ENCODE measurements at places on chromosomes 3 and 15.
A peak's percentile ranks its signal among the peaks of the same experiment; 100 is the strongest.

DNA sequence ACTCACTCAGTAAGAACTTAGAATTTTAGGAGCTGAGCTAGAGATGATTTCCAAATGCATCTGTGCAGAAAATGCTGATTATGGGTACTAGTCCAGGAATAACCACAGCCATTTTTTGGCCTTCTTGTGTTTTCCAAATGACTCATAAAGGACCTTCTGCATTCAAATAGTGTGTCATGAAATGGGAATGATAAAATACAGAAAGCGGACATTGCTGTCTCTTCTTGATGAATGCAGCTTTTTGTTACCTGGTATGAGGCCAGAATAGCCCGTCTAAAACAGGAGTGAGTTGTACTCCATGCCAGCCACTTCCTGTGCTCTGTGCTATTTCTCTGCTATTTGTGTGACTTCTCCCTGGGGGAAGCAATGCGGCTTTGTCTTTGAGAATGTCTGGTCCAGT lies 20.5 kb upstream of the FRMD5 start:
- no peak for DNase-seq

DNA sequence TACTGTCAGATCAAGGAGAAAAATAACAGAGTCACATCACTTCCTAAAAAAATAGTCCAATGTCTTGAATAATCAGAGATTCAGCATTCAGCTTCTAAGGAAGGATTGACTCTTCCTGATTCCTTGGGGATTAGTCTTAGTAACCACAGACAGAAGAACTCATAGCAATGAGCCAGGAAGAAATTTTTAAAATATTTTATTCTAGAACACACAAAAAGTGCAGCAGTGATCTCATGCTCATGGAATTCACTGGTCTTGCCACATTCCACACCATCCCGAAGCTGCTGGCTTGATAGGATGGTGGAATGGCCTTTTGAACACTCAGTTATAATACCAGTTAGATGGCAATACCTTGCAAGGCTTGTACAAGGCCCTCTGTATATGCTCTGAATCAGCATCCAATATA lies 43.0 kb upstream of the ABI3BP start:
- no peak for DNase-seq

- DNase-seq: no peak
Observed at GRCh38 chr3:181956122-181956521, 244.4 kb downstream of the SOX2 start.

DNA sequence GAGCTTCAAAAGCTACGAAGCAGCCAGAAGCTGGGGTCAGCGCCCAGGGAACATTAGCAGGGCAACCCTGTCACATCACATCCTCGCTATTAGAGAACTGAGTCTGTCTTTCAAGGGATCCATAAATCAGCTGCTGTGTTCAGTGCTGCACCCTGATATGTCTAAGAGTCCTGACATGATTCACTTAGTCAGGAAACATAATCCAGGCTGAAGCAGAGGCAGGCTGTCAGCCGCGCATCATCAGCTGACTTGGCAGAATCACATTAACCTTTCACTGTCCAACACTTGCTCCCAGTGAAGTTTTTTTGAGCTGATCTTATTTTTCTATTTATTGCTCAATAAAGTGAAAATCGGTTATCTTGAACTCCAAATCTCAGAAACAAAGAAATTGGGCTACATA lies 23.5 kb downstream of the MYH15 start:
- no peak for DNase-seq

DNA sequence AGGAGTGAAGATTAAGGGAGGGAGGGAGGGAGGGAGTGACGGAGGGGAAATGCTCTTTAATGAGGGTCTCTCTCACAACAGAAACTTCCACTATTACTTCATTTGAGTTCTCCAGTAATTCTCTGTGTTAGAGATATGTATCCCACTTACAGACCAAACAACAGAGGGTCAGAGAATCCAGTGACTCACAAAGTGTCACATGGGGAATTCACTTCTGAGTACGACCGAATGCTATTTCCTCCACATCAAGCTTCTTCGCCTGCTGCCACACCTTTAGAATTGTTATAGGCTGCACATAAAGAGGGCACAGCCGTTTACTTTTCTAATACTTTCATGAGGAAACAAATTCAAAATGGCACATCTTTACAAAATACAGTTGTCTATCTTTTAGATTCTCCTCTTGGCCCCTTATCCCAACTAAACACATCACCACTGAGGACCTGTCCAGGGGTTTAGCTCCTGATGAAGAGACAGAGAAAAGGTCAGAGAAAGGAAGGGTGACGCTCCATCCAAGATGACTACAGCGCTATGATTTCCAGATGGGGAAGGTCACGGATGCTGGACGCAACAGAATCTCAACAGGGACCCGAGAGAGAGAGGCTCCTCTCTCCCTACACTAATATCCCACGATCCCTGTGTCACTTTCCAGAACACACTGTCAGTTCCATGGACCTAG lies 119.0 kb downstream of the XXYLT1 start:
- no peak for DNase-seq

GRCh38 chr3:177203689-177204395 lies 6.6 kb upstream of the TBL1XR1 start:
- no peak for DNase-seq

DNA sequence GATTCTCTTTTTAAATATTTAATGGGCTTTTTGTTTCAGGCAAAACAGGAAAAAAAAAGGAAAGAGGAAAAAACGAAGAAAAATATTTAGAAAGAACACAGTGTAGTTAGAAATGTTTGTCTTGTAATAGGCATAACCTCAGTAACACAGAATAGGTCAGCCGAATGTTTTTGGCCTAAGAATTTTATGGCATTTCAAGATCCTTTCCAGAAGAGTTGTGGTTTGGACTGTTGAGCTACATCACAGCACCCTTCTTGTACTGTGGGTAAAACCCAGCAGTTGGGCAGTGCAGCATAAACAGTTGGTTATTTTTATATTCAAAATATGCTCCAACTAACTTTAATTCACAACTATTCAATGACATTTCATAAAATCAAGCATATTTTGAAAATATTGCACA lies 474.4 kb upstream of the AGTR1 start:
- no peak for DNase-seq

DNA sequence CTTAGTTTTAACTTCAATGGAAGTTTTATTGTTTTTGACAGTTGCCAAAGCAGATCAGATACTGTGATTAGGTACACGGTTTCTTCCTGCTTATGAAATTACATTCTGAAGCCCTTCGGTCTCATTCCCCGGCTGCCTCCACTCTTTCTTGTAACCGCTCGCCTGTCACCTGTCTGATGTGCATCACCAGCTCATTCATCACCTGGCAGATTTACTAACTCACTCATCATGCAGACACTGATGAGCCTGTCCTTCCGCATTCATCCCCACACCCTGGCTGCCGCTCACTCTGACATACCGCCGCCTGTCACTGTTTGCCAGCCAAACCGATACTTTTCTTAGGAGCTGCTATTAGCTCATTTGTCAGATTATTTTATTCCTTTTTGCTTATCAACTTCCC lies 82.8 kb upstream of the NSMCE3 start:
- no peak for DNase-seq

DNA sequence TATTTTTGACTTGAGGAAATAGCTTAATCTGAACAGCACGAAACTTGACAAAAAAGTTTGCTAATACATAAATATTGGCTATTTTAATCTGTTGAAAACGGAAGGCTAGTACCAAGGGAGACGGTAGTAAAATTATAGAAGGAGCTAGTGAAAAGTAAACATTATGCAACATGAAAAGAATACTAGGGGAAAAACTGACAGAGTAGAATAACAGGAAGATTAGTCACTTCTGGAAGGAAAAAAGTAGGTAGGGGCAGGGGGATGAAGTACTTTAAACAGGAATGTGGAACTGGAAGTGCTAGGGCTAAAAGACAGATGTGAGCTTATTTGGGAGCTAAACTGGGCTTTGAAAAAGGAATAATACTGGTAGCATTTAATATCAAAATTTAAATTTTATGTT lies 60.1 kb downstream of the MBNL1 start:
- DNase-seq: no peak

GRCh38 chr3:50269977-50270413 lies 1.0 kb downstream of the SEMA3B start:
- no peak for DNase-seq

DNA sequence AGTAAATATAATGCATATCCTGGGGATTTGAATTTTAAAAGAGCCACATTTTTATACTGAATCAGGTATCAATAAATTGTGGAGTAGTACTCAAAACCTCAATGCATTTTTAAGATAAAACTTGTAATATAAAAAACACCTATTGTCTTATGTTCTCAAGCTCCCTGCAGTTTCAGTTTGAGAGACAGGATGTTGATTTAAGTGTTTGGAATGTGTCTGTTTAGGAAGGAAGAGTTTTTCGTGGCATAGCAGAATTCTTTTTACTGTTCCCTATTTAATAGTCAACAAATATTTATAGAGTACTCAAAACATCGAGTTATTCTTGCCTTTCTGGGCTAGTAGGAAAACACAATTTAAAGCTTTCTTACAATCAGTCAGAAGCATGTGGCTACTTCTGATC lies 146.1 kb upstream of the BCHE start:
- DNase-seq: no peak

GRCh38 chr15:89917442-89918101 lies 4.8 kb upstream of the ARPIN start:
- DNase-seq: no peak

DNA sequence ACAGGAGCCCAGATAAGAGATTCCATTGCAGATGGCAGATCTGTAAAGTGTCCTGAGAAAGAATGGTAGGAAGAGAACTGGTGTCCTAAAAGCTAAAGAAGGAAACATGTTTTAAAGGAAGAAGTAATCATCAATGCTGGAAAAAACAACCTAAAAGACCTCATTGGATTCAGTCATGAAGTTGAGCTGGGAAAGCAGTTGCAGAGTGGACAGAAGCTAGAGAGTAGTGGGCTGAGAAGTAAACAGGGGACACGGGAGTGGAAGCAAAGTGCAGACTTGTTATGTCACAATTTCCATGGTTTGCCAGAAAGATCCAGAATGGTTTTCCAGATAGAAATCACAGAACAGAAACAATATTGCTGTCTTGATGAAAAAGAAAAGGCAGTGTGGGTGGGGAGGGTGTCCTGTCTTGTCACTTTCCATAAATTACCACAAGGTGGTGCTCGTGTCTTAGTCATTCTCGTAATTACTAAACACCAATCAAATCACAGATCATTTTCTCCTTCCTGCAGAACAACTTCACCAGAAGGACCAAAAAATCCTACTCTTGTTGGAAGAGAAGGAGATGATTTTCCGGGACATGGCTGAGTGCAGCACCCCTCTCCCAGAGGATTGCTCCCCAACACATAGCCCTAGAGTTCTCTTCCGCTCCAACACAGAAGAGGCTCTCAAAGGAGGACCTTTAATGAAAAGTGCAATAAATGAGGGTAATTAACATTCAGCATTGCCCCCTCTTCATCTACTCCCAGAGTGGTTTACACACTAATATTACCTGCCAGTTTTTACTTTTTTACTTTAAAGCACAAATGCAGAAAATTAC lies 64.5 kb downstream of the KLHL25 start:
- DNase-seq: no peak

- DNase-seq: no peak
Observed at GRCh38 chr3:56624725-56625124, 58.3 kb downstream of the TASOR start.

- DNase-seq: no peak
Observed at GRCh38 chr3:141863491-141863890, 13.0 kb upstream of the ATP1B3 start.

GRCh38 chr3:66483006-66483405 lies 17.8 kb downstream of the LRIG1 start:
- DNase-seq: no peak

GRCh38 chr3:156676768-156677479 lies 2.5 kb downstream of the TIPARP start:
- DNase-seq: no peak

- DNase-seq: no peak
Observed at GRCh38 chr15:67998599-67999133, 55.4 kb upstream of the PIAS1 start.

DNA sequence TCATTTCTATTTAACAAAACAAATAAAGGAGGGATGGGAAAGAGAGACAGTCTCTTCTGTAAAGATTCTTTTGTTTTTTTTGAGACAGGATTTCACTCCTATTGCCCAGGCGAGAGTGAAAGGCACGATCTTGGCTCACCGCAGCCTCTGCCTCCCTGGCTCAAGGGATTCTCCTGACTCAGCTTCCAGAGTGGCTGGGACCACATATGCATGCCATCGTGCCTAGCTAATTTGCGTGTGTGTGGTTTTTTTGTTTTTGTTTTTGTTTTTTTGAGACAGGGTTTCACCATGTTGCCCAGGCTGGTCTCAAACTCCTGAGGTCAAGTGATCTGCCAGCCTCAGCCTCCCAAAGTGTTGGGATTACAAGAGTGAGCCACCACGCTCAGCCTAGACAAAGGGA lies 23.3 kb downstream of the STAG1 start:
- DNase-seq: no peak

- no peak for DNase-seq
Observed at GRCh38 chr15:71015342-71015741, 99.9 kb upstream of the THSD4 start.

- DNase-seq: no peak
Observed at GRCh38 chr15:94145046-94145445, 86.3 kb upstream of the MCTP2 start.

- DNase-seq: no peak
Observed at GRCh38 chr15:74414603-74415338, 19.0 kb downstream of the SEMA7A start.

DNA sequence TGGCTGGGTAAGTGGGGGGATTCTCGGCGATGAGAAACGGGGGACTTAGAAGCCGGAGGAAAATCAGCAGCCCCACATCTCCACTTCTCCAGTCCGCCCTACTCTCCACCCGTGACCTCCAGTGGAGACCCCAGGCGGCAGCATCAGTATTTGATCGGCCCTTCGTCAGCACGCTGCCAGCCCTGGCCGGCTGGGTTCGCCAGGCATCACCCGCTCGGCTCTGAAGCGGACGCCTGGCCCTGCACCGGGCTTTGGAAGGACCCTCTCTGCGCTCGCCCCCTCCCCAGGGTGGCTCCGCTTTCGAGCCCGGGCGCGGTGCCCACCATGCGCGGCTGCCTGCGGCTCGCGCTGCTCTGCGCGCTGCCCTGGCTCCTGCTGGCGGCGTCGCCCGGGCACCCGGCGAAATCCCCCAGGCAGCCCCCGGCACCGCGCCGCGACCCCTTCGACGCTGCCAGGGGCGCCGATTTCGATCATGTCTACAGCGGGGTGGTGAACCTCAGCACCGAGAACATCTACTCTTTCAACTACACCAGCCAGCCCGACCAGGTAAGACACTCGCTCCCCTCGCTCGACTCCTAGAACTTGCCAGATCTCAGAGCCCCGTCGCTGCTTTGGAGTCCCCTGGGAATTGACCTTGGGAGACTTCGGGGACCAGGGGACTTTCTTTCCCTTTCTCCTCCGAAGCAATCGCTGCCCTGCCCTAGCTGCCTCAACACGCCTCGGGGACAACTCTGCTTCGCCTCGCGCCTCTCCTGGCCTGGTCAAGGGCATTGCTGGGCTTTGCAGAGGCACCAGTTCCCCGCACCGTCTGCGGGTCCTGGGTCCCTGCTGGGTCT lies 561 bp downstream of the SIDT1 start:
- DNase-seq: peak; percentile 20

DNA sequence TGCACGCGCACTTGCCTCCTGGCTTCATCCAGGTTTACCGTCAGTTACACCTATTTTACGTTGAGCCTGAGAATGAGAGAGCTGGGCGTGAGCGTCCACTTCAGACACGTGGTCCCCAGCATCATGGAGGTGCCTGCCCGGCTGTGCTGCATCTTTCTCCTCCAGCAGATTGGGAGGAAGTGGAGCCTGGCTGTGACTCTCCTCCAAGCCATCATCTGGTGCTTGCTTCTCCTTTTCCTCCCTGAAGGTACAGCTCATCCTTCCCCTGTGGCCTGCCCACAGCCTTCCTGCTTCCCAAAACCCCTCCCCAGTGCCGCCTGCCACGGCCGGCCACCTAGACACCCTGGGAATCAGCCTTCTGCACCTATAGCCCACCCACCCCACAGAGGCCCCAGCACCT lies 31.6 kb downstream of the SLC22A14 start:
- DNase-seq: no peak
